Occipital lobe (tissue), 3 donors: ENCODE measurements at places on chromosomes 6 and 20. TPM values are rescaled to one million over a fixed set of nuclear protein-coding genes. Genes with fewer than 3 reads are reported as not detected.

PGC gene
- not detected for total RNA-seq

DUSP22 gene
- 23.7 TPM for total RNA-seq

- no peak for DNase-seq
Measured at GRCh38 chr6:126440923-126441322, 101.0 kb downstream of the CENPW start.

- no peak for DNase-seq
Measured at GRCh38 chr6:166203003-166203640, 35.5 kb upstream of the TBXT start.

DNA sequence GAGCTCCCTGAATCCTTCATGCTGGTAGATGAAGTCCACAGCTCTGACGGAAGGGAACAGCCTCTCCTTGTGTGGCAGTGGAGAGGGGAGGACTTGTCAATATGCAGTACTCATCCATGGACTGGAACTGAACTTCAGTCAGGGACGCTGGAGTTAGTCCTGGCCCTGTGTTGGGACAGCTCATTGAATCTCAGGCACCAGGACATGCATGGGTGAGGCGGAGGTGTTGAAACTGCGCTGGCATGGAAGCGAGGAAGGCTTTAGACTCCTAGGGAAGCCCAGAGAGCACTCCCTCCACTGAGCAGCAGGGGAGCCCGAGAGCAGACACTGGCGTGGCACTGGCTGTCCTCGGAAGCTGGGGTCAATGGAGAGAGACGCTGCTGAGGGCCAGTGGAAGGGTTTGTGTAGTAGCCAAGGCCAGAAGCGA lies 161.3 kb upstream of the GGTLC1 start:
- DNase-seq, result no peak
